A549 treated with AZD2906 at 1 μM for 4 hours (cell line): ENCODE measurements at places on chromosomes 7 and 10. TPM values are rescaled to one million over a fixed set of nuclear protein-coding genes. Genes with fewer than 3 reads are reported as not detected.

ANKRD2 gene
- 5.1 to 8.8 TPM (median 7.1 TPM) in 5 replicates for total RNA-seq

CCDC3 gene
- total RNA-seq, result 1.0 to 1.4 TPM (median 1.2 TPM) in 5 replicates

ARID5B gene
- 1.5 to 2.3 TPM (median 1.9 TPM) in 5 replicates for total RNA-seq

DTX2 gene
- total RNA-seq, result 25.2 to 32.0 TPM (median 29.0 TPM) in 5 replicates

SGCE gene
- 46.9 to 53.3 TPM (median 49.5 TPM) in 5 replicates for total RNA-seq
